ENCODE measurements at places on chromosomes 3 and 15.

- DNase-seq, result no peak
Observed at GRCh38 chr3:116270056-116270455, 175.2 kb downstream of the LSAMP start.

DNA sequence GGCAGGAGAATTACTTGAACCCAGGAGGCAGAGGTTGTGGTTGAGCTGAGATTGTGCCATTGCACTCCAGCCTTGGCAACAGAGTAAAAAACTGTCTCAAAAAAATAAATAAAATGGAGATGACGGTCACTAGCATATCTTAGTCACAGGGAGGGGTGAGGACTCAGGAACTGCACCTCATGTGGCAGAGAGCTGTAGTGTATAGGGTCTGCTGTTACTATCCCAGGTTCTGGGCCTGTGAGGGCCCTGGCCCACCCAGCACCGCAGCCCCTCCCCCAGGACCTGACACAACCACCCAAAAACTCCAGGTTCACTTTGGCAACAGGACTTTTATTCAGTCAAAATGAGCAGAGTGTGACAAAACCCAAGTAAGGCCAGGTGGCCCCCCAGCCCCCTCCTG, 22.3 kb downstream of the RNU5B-1 start:
- no peak for DNase-seq

DNA sequence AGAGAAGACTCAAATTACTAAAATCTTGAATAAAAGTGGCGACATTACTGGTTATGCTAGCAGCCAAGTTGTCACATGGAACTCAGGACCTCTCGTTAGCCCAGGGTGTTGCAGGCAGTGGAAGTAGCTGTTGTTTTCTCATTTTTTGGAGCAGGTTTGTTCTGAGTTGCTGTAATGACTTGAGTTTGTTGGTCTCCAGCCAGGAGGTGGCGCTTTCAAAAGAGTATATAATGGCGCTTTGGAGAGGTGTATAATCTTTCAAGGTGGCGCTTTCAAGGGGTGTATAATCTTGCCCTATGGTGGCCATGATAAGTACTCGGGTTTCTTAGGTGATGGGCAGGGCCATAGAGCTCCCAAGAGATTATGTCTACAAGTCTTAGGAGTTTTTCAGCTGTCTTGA, 632.7 kb downstream of the NTRK3 start:
- no peak for DNase-seq

DNA sequence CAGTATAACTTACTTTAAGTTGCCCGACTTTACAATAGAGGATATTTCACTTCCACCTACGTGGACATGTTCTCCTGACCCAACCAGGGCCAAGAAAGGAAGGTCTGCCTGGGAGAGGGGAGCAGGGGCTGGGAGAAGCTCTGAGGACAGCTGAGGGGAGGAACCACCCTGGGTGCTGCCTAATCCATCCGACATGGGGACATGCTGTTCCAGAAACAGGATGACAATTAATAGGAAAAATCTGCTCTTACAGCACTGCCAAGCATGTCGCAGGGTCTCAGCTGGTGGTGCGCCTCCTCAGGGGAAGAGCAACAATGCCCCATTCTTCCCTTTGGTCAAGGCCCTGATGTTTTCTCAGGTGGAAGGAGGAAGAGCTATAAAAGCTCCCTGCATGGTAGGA, 132.3 kb downstream of the NTRK3 start:
- no peak for DNase-seq

DNA sequence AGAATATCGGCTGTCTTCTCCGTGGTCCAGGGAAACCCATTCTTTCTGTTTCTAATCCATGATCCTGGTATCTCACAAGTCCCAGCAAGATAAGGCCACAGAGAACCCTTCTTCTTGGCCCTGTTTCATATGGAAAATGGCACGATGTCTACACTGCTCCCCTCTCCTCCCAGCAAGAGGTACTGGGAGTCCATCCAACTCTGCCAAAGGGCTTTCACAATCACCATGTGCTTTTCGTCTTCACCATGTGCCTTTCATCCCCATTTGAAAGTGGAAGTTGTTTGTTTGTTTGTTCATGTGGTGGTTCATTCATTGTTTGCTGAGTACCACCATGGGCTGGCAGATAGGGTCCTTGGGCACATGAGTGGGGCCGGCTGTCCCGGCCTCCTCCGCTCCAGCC, 5.5 kb downstream of the ITIH3 start:
- no peak for DNase-seq

- no peak for DNase-seq
Observed at GRCh38 chr3:64228110-64228509, 2.8 kb upstream of the PRICKLE2 start.

DNA sequence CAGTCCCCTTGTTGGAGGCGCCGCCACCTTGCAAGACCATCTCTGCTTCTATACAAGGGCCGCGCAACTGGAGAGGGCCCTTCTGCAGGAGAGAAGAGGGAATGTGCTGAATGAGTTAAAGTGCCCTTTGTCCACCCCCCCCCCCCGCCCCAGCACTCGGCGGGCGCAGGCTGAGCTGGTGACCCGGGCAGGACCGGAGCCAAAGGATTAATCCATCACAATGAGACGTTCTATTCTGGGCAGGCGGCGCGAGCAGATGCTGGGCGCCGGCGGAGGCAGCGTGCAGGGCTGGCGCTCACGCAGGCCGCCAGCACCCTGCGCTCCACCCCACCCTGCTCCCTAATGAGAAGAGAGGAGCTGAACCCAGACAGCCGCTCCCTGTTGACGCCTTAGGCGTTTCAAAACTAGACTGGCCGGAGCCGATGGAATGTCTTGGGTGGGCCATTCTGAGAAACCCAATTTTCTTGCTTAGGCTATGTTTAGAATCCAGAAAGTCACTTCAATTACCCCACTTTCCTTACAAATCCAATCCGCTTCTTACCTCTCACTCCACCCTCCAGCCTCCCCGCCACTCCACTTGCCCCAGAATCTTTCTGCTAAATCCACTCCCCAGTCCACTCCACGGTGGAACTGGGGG, 32.9 kb downstream of the GJD2 start:
- DNase-seq, result no peak

DNA sequence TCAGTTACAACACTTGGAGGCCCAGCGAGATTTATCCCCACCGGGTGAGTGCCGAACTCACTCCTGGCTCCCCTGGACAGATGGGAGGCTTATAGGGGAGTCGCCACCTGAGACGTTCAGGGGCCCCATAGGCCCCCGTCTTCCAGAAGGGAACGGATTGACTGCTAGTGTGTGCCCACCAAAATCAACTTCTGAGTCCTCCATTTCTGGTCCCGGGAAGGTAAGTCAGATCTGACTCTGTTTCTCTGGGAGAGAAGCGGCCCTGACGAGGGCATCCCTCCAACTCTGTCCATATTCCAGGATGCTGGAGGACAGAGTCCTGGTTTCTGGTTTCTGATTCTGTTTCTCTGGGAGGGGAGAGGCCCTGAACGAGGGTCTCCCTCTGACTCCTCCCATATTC, 44.3 kb downstream of the ZBTB11 start:
- DNase-seq, result no peak

- no peak for DNase-seq
Observed at GRCh38 chr15:80584561-80584964, 110.5 kb upstream of the ABHD17C start.

GRCh38 chr3:114022145-114022802, 34.1 kb downstream of the CCDC191 start:
- no peak for DNase-seq

GRCh38 chr3:16119887-16120286, 54.6 kb upstream of the GALNT15 start:
- no peak for DNase-seq

- no peak for DNase-seq
Observed at GRCh38 chr3:72907731-72908620, 20.1 kb downstream of the GXYLT2 start.

DNA sequence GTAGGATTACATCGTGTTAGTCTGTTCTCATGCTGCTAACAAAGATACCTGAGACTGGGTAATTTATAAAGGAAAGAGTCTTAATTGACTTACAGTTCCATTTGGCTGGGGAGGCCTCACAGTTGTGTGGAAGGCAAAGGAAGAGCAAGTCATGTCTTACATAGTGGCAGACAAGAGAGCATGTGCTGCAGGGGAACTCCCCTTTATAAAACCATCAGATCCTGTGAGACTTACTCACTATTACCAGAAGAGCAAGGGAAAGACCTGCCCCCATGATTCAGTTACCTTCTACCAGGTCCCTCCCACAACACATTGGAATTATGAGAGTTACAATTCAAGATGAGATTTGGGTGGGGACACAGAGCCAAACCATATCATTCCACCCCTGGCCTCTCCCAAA, 3.4 kb downstream of the SLC25A26 start:
- DNase-seq, result no peak

DNA sequence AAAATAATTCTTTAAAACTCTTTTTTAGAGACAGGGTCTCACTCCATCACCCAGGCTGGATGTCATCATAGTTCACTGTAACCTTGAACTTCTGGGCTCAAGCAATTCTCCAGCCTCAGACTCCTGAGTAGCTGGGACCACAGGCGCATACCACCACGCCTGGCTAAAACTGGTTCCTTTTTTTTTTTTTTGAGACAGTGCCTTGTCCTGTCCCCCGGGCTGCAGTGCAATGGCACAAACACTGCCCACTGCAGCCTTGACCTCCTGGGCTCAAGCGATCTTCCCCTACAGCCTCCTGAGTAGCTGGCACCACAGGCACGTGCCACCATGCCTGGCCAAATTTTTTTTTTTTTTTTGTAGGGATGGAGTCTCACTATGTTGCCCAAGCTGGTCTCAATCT, 23.7 kb upstream of the FURIN start:
- no peak for DNase-seq

DNA sequence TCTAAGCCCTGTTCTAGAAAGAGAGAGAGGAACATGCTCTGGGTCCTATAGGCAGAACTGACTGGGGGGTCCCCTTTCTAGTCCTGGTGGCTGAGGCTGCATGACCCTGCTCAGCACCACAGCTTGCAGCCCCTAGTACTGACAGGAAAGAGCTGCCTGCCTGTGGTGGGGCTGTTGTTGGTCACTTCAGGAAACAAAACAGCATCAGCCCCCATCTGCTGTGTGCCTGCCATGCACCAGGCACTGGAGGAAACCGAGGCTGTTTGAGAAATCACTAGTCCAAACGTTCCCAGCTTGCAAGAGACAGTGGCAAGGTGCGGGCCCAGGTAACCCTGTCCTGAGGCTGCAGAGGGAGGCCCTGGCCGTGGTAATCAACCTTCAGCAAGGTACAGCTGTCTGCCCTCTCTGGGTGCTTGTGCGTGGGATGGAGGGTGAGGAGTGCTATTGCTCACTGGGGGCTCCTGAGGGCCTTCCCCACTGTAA, 90.6 kb downstream of the IQSEC1 start:
- DNase-seq, result no peak

GRCh38 chr3:134885877-134886621, 91.0 kb downstream of the EPHB1 start:
- no peak for DNase-seq

GRCh38 chr3:112417696-112418318, 81.5 kb downstream of the BTLA start:
- DNase-seq, result no peak

- DNase-seq, result no peak
Observed at GRCh38 chr3:53754325-53754724, 91.9 kb downstream of the CHDH start.

DNA sequence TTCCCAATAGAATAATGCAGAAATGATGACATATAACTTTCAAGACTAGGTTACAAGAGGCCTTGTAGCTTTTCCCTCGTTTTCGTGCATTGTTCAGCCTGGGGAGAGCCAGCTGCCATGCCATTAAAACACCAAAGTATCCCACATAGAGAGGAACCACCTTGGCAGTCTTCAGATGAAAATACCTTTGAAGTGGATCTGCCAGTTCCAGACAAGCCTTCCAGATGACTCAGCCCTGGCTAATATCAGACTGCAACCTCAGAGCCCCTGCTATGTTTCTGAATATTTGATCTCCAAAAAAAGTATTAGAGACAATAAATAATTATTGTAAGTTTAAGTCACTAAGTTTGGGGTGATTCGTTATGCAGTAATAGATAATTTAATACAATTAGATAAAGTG, 294.3 kb upstream of the GBE1 start:
- no peak for DNase-seq

GRCh38 chr3:179933914-179934313, 102.8 kb downstream of the PEX5L start:
- DNase-seq, result no peak

DNA sequence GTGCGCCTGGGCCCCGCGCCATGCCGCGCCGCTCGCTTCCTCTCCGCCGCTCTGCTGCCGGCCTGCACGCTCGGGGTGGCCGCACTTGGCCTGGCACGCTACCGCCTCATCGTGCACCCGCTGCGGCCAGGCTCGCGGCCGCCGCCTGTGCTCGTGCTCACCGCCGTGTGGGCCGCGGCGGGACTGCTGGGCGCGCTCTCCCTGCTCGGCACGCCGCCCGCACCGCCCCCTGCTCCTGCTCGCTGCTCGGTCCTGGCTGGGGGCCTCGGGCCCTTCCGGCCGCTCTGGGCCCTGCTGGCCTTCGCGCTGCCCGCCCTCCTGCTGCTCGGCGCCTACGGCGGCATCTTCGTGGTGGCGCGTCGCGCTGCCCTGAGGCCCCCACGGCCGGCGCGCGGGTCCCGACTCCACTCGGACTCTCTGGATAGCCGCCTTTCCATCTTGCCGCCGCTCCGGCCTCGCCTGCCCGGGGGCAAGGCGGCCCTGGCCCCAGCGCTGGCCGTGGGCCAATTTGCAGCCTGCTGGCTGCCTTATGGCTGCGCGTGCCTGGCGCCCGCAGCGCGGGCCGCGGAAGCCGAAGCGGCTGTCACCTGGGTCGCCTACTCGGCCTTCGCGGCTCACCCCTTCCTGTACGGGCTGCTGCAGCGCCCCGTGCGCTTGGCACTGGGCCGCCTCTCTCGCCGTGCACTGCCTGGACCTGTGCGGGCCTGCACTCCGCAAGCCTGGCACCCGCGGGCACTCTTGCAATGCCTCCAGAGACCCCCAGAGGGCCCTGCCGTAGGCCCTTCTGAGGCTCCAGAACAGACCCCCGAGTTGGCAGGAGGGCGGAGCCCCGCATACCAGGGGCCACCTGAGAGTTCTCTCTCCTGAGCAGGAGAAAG, 951 bp downstream of the GPR62 start:
- no peak for DNase-seq

- no peak for DNase-seq
Observed at GRCh38 chr15:100785181-100786138, 94.2 kb upstream of the ALDH1A3 start.

- no peak for DNase-seq
Observed at GRCh38 chr15:89116404-89116803, 28.1 kb downstream of the ABHD2 start.
